ENCODE measurements at places on chromosomes 11 and 22. TPM values are rescaled to one million over a fixed set of nuclear protein-coding genes. Genes with fewer than 3 reads are reported as not detected.

GRCh38 chr11:125258291-125259032 is 93.9 kb downstream of the PKNOX2 start:
- no peak overlapping the region for H3K4me3 ChIP-seq
- H3K4me1 ChIP-seq = peaks cover 26% of the 10 kb centered on the region
- no peaks in the 10 kb centered on the region for H3K36me3 ChIP-seq
- no peak overlapping the region for H3K27ac ChIP-seq
- DNase-seq = no peak

DNA sequence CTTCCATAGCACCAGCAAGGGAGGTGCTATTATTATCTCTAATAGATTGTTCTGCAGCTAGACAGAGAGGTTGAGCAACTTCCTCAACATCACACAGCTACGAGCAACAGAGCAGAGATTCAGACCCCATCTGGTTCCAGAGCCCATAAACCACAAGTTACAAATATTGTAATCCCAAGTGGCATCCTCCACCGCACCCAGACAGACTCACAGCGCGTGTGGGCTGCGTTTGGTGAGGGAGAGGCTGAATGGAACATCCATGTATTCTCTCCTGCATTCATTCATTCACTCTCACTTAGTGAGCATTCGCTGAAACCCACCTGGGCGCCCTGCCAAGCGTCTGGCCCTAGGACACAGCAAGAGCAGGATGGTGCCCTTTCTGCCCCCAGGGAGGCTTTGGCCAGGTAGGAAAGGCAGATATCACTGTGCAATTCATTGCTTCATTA is 33.5 kb downstream of the LIF start:
- no peak for DNase-seq
- H3K27ac ChIP-seq = no peak overlapping the region

GRCh38 chr22:19275919-19276600 is 15.5 kb downstream of the CLTCL1 start:
- H3K27me3 ChIP-seq = no peaks in the 10 kb centered on the region
- H3K4me1 ChIP-seq = peaks cover 11% of the 10 kb centered on the region
- H3K36me3 ChIP-seq = no peaks in the 10 kb centered on the region
- H3K4me3 ChIP-seq = no peak overlapping the region
- H3K27ac ChIP-seq = no peak overlapping the region

DNA sequence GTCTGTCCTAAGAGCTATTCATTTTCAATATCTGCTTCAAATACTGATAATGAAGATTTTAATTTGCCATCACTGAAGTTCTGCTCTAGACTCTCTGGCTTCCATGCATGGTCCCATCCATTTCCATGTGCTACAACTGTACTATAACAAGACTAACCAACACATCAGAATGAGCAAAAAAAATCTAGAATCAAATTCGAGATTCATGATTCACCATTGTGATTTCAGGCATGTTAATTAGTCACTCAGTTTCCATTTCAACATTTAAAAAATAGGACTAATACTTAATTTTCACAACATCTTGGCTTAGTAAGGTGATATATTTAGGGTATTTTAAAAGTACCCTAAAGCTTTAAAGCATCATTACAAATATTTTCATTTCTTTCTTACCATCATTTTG is 22.8 kb downstream of the PICALM start:
- no peak overlapping the region for H3K4me3 ChIP-seq
- no peak overlapping the region for H3K27ac ChIP-seq
- no peaks in the 10 kb centered on the region for H3K36me3 ChIP-seq
- H3K4me1 ChIP-seq = peaks cover 82% of the 10 kb centered on the region

DNA sequence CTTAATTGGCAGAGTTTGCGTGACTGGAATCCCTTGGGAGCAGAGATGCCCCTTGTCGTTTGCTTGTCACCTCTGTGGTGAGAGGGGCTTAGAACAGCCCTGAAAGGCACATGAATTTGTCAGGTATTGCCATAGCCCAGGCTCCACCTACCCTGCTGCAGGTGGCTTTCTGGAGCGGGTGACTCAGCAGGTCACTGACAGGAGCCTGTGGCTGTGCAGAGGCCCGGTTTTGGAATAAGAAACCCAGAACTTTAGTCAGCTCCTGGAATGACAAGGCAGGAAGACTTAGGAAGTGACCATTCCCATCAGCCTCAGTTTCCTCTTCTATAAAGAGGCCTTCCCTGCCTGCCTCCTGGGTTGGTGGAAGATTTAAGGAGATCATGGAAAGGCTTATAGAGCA is 539.7 kb downstream of the INSC start:
- H3K27ac ChIP-seq = no peak overlapping the region
- H3K4me1 ChIP-seq = peaks cover 15% of the 10 kb centered on the region
- no peaks in the 10 kb centered on the region for H3K36me3 ChIP-seq
- H3K4me3 ChIP-seq = no peak overlapping the region

DKK3 gene
- total RNA-seq = 97.2 TPM

LMNTD2 gene
- total RNA-seq = 2.2 TPM

BCO2 gene
- 1.4 TPM for total RNA-seq
